ENCODE measurements at places on chromosomes 13 and 19.
A peak's percentile ranks its signal among the peaks of the same experiment; 100 is the strongest.

DNA sequence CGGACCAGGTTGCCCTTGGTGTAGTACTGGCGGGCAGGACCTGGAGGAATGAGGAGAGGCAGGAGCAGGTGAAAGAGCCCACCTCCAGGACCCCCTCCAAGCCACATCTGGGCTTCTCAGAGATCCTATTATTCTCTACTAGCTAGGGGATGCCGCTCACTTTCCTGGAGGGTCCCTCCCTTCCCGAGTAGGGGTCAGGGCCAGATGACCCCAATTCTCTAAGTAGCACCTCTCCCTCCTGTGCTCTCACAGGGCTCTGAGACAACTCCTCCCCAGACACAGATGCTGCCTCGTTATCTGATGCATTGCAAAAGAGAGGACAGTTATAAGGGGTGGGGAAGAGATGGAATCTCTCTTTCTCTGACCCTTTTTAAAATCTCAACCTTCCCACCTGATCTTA, 22.9 kb downstream of the GP6 start:
- no peak for DNase-seq

GRCh38 chr19:10230173-10230860, 814 bp downstream of the S1PR2 start:
- DNase-seq: no peak

- no peak for DNase-seq
These were observed 72.4 kb upstream of the CLDN10 start for GRCh38 chr13:95480131-95480545.

GRCh38 chr13:78030341-78030896, 111.8 kb upstream of the EDNRB start:
- no peak for DNase-seq

- peak; percentile 55 for DNase-seq
These were observed 54.8 kb downstream of the ABCC4 start for GRCh38 chr13:95246292-95247082.

- DNase-seq: no peak
These were observed 3.2 kb downstream of the TMEM272 start for GRCh38 chr13:51841732-51842131.

DNA sequence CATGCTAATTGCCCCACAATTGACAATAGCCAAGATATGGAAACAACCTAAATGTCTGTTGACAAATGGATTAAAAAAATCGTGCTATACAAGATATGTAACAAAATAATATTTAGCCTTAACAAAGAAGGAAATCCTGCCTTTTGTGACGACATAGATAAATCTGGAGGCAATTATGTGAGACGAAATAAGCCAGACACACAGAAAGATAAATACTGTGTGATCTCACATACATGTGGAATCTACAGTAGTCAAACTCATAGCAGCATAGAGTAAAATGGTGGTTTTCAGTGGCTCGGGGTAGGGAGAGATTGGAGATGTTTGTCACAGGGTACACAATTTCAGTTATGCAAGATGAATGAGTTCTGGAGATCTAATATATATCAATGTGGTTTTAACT, 895.8 kb downstream of the SLITRK6 start:
- no peak for DNase-seq

- DNase-seq: no peak
These were observed 4.4 kb downstream of the TNFRSF19 start for GRCh38 chr13:23574421-23575145.

GRCh38 chr19:33278403-33279269, 23.7 kb downstream of the CEBPA start:
- no peak for DNase-seq

DNA sequence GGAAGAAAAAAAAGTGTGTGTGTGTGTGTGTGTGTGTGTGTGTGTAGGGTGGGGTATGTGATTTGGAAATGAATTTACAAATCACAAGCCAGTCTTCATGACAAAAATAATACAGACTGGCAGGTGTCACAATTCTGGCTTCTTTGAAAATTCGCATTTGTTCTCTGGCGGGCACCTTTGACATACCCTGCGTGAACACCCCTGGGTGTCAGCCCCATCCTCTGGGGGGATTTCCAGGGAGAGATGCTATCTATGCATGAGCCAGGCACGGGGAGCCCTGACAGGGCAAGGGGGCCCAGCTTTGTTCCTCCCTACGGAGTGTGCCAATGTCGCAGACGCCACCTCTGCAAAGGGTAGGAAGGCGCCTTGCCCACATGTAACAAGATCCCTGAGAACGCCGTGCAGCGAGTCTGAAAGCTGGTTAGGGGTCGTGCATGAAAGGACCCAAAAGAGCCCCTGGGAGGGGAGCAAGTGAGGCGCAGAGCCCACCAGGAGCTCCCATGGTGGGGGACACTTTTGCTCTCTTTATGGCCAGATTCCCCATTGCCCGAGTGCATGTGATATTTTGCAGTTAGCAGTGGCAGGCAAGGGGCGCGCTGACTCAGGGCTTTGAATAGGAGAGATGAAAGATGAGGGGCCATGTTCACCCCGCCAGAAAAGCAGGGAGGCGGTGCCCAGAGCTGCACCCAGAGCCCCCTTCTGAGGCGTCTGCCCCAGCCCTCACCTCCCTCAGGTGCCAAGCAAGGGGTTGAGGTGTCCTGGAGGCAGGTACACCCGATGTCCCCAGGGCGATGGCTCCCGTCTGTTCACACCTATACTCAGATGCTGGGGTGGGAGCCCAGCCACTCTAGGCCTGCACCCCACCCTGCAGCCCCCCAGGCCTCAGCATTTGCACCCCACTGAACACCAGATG, 45.3 kb downstream of the KLF2 start:
- DNase-seq: no peak

- DNase-seq: no peak
These were observed 942.4 kb upstream of the PCDH20 start for GRCh38 chr13:62357887-62358645.

- DNase-seq: no peak
These were observed 147.5 kb downstream of the CYSLTR2 start for GRCh38 chr13:48801255-48801654.

- DNase-seq: peak; percentile 27
These were observed at the start of gene ZNF836 for GRCh38 chr19:52171321-52172169. Gene ZNF836 (minus strand): TSS chr19:52171621. CDS start chr19:52168072, 3,549 bp downstream.

GRCh38 chr19:11100049-11100448, 10.8 kb downstream of the LDLR start:
- no peak for DNase-seq

All from NCI-H2107 (cell line).